Naive thymus-derived CD8-positive, alpha-beta T cell (primary cell): ENCODE measurements at places on chromosomes 6 and 20. TPM values are rescaled to one million over a fixed set of nuclear protein-coding genes. Genes with fewer than 3 reads are reported as not detected.

DNA sequence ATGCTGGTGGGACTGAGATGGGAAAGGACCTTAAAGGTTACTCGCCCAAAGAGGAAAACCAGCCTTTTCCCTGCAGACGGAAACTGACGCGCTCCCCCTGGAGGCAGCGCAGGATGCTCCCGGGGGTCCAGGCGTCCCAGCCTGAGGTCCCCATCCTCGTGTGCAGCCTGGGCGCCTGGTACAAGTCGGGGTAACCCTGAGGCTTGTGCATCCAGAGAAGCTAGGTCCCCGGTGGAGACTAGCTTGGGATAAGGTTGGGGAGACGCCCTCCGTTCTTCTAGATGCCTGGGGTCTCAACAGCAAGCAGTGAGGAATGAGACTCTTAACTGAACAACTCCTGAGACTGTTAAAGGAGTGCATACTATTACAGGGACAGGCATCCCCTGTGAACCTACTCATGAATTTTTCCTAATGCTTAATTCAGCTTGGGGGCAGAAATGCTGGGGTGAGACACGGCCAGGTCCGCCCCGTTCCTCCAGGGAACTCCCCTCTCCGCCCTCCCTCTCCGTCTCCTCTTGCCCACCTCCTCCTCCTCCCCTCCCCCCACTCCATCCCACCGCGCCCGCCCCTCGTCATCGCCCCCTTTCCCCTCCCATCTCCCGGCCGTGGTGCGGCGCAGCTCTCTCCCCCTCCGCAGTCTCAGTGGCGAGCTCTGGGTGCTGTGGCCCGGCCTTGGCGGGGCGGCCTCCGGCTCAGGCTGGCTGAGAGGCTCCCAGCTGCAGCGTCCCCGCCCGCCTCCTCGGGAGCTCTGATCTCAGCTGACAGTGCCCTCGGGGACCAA lies at the start of gene PRSS35:
TSS of gene PRSS35 (plus strand) at position 634 of the 781 bp plus-strand sequence. CDS start 10,908 bp downstream, outside the sequence.
- H3K4me3 ChIP-seq: peak within 1 kb of the TSS; percentile 43
- no peak for DNase-seq
- H3K27ac ChIP-seq: no peak within 1 kb of the TSS
- H3K36me3 ChIP-seq: no peaks in the 10 kb centered on the region
- peaks cover 18% of the 10 kb centered on the region for H3K4me1 ChIP-seq

DNA sequence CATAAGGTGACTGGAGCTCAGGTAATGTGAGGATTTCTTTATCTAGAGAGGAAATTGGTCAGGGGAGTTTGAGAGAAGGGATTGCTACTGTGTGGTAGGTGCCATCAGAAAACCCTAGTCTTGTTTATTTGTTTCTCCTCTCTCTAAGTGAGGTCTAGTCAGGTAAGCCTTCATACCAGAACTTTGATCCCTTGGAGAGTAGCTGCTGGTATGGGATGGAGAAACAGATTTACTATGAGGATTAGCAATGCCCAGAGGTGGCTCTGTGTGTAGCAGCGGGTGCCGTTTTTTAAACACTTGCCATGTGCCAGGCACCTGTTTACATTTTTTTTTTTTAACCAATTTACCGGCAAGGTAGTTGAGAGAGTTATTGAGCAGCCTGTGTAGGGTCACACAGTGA lies 19.5 kb downstream of the CMTR1 start:
- H3K36me3 ChIP-seq: peaks cover 10% of the 10 kb centered on the region
- DNase-seq: no peak
- H3K4me1 ChIP-seq: no peaks in the 10 kb centered on the region
- no peaks in the 10 kb centered on the region for H3K27me3 ChIP-seq

GRCh38 chr20:42370075-42370474 lies 751.9 kb upstream of the CHD6 start:
- no peaks in the 10 kb centered on the region for H3K36me3 ChIP-seq
- no peak overlapping the region for H3K4me3 ChIP-seq
- H3K27me3 ChIP-seq: peaks cover 2% of the 10 kb centered on the region

GRCh38 chr20:40887105-40887504 lies 141.5 kb upstream of the TOP1 start:
- H3K27me3 ChIP-seq: peaks cover 4% of the 10 kb centered on the region
- peaks cover 27% of the 10 kb centered on the region for H3K4me1 ChIP-seq
- no peak for DNase-seq

DNA sequence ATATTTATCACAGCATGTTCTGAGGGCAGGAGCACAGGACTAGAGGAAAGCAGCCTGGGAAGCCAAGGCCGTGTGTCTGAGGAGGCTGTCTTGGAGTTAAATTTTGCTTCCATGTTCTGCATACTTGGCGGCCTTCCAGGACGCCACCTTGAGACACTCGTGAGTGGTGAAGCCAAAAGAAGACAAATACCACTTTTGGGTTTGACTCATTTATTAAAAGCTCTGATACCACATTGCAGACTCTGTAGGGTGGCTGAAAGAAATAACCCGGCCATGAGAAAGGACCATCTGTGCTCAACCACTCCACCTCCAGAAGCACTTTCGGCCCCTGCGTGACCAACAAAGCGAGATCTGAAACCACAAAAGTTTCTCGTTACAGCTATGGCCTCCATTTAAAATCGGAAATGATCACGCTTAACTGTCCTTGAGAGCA lies 120.0 kb downstream of the TMEM242 start:
- no peak for DNase-seq
- no peaks in the 10 kb centered on the region for H3K4me1 ChIP-seq
- peaks cover 33% of the 10 kb centered on the region for H3K36me3 ChIP-seq
- H3K27ac ChIP-seq: no peak overlapping the region
- H3K4me3 ChIP-seq: no peak overlapping the region

- H3K4me1 ChIP-seq: peaks cover 23% of the 10 kb centered on the region
- H3K4me3 ChIP-seq: peak overlapping the region; percentile 69
- H3K36me3 ChIP-seq: no peaks in the 10 kb centered on the region
- H3K27me3 ChIP-seq: no peaks in the 10 kb centered on the region
These were observed 561 bp downstream of the KAT14 start for GRCh38 chr20:18138266-18138582.

DNA sequence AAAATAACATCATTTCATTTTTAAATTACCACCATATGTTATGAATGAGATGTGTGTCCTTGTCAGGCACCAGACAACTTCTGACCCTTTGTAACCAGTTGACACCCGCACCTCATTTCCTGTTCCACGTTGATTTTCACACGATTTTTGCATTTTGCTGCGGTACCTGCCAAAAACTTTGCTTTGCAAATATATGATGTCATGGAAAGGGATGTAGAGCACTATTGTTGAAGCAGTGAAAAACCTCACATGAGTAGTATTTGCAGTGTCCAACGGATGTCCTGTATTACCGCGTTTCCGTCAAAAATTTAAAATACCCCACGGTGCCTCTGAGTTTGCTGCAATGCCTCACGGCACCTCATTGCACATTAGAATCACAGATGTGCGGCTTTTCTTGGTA lies 115.6 kb downstream of the MTHFD1L start:
- H3K36me3 ChIP-seq: peaks cover 28% of the 10 kb centered on the region
- H3K4me3 ChIP-seq: no peak overlapping the region
- DNase-seq: no peak
- H3K4me1 ChIP-seq: no peaks in the 10 kb centered on the region
- no peaks in the 10 kb centered on the region for H3K27me3 ChIP-seq

- H3K4me3 ChIP-seq: peak overlapping the region; percentile 62
- no peak for DNase-seq
- no peaks in the 10 kb centered on the region for H3K27me3 ChIP-seq
These were observed 594 bp upstream of the CDKN1A start for GRCh38 chr6:36677753-36678487.

DNA sequence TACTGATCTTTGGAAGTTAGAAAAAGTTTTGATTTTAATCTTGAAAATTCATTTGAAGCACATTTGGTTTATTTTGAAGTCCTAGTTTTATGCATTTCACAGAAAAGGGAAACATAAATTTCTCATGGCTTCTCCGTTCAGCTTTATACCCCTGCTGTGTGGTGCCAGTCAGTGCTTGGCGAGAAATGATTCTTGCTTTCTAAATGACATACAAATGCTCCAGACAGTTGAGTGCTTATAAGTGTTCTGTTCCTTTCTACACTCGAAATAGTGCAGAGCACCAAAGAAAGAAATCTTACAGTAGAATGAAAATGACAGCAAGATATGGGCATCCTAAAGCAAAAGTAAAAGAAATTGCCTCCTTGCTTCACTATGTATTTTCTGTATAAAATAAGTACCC lies 9.0 kb upstream of the ZNF292 start:
- DNase-seq: no peak
- H3K27me3 ChIP-seq: no peaks in the 10 kb centered on the region
- H3K4me3 ChIP-seq: no peak overlapping the region
- no peaks in the 10 kb centered on the region for H3K36me3 ChIP-seq

DNA sequence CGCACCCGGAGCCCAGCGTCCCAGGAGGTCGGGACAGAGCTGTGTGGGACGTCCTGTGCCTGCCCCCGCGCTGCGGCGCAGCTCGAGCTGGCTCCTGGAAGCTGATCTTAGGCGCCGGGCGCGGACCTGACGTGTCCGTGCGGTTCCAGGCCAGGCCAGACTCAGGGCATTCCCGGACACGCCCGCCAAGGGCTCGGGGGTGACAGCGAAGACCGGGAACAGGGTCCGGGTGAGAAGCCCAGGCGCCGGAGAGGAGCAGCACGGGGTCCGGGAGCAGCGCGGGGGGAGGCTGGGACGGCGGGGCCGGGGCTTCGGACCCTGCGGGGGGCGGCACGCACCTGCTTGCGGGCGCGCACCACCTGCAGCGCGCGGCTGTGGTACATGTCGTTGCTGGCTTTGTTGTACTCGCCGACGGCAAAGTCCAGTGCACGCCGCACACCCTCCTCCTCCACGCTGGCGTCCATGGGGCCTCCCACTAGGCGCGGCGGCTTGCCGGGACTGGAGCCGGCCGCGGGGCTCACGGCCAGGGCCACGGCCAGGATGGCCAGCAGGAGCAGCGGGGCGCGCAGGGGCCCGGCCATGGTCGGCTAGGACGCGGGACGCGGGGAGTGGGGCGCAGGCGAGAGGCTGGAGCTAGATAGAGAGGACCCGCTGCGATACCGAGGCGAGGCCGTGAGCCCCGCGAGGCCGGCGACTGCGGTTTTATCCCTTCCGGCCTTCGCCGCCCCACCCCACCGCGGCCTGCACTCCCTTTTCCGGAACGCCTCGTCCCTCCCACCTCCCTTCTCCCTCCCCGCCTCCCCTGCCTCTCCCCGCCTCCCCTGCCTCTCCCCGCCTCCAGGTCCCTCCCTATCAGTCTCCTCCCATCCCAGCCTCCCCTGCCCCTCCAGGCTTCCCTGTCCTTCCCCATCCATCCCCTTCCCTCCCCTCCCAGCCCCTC lies at the start of gene CST3:
TSS of gene CST3 (minus strand) at position 674 of the 940 bp plus-strand sequence. CDS start at position 581, 93 bp downstream.
- peaks cover 5% of the 10 kb centered on the region for H3K4me1 ChIP-seq
- no peak for DNase-seq
- peak within 1 kb of the TSS; percentile 34 for H3K4me3 ChIP-seq
- no peak within 1 kb of the TSS for H3K27ac ChIP-seq
- H3K36me3 ChIP-seq: no peaks in the 10 kb centered on the region

DNA sequence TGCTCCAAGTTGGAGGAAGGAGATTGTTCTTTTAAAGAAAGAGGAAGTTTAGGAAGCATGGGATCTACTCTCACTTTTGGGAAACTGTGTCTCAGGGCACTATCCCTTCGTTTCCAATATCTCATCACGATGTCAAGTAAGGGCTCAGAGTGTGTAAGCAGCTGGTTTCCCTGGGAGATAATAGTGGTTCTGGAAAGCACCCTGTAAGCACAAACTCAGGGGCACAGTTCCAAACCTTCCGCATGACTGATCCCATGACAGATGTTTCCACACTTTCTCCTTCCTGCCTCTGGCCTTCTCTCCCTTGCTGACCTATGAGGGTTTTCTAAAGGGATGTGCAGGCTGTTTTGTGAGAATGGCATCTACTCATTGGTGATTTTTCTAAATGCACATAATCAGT lies 33.9 kb downstream of the ADTRP start:
- peaks cover 9% of the 10 kb centered on the region for H3K4me1 ChIP-seq
- no peak overlapping the region for H3K4me3 ChIP-seq
- DNase-seq: no peak
- H3K36me3 ChIP-seq: no peaks in the 10 kb centered on the region

DNA sequence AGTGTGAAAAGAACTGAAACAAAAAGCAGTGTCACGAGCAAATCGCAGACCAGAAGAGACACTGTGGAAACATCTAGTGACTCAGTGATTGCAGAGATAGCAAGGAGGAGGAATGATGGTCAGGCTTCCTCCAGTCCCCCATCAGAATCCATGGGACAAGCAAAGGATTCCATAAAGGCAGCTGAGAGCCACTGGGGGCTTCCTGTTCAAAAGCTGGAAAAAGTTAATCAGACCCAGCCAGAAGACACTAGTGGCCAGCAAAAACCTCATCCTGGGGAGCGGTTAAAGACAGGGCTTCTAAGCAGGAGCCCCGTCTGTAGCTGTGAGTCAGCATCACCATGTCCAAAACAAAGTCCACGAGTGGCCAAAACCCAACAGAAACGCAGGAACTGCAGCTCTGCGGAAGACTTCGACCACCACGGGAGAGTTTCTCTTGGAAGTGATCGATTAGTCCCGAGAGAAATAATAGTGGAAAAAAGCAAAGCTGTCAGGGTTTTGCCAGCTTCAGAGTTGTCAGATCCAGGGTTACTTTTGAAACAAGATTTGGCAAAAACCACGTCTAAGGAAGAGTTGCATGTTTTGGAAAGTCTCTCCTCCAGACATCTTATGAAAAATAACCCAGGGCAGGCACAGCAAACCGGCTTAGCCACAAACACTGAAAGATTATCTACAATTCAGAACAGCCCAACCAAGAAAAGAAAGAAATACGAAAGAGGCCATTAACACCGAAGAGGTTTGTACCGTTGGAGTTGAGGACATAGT lies 51.0 kb downstream of the JAG1 start:
- H3K27me3 ChIP-seq: no peaks in the 10 kb centered on the region
- H3K4me3 ChIP-seq: no peak overlapping the region
- H3K36me3 ChIP-seq: peaks cover 34% of the 10 kb centered on the region
- H3K27ac ChIP-seq: no peak overlapping the region

- no peak for DNase-seq
- H3K4me1 ChIP-seq: peaks cover 6% of the 10 kb centered on the region
- H3K27me3 ChIP-seq: peaks cover 5% of the 10 kb centered on the region
- H3K27ac ChIP-seq: no peak overlapping the region
- H3K4me3 ChIP-seq: no peak overlapping the region
These were observed 543.6 kb upstream of the CITED2 start for GRCh38 chr6:139917951-139918630.

DNA sequence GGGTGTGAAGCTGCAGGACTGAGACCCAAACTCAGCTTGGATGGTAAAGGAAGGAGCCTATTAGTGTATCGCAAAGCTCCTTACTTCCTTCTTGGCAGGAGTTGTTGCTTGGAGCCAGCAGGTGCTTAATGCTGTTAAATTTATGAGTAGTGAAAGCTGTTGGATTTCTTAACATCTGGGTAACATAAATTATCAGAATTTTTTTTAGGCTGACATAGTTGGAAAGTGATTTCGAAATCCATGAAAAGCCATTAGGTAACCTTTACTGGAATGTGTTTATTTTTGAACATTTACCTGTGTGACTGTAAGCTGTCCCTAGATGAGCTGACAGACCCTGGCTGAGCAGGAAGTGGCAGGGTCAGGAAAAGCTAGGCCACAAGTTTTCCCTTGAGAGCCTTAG lies 470.4 kb upstream of the SLC35B3 start:
- H3K27me3 ChIP-seq: peaks cover 5% of the 10 kb centered on the region
- H3K4me1 ChIP-seq: no peaks in the 10 kb centered on the region
- H3K27ac ChIP-seq: no peak overlapping the region
- no peak for DNase-seq

- H3K4me3 ChIP-seq: no peak overlapping the region
- peaks cover 12% of the 10 kb centered on the region for H3K4me1 ChIP-seq
- no peak overlapping the region for H3K27ac ChIP-seq
- no peak for DNase-seq
These were observed 91.9 kb downstream of the PLCB4 start for GRCh38 chr20:9160757-9161156.

The HM13 gene
- 109 TPM for total RNA-seq

The LAMA2 gene
- not detected for total RNA-seq

The PI16 gene
- 0.65 TPM for total RNA-seq

The B3GAT2 gene
- not detected for total RNA-seq

The BPI gene
- total RNA-seq: not detected

The C6orf141 gene
- not detected for total RNA-seq

The SMPDL3A gene
- not detected for total RNA-seq

The HLA-DMA gene
- total RNA-seq: 39.7 TPM
